ENCODE measurements at places on chromosomes 7 and 10.

GRCh38 chr7:114830952-114831351, 90.9 kb upstream of the MDFIC start:
- no peak for DNase-seq

DNA sequence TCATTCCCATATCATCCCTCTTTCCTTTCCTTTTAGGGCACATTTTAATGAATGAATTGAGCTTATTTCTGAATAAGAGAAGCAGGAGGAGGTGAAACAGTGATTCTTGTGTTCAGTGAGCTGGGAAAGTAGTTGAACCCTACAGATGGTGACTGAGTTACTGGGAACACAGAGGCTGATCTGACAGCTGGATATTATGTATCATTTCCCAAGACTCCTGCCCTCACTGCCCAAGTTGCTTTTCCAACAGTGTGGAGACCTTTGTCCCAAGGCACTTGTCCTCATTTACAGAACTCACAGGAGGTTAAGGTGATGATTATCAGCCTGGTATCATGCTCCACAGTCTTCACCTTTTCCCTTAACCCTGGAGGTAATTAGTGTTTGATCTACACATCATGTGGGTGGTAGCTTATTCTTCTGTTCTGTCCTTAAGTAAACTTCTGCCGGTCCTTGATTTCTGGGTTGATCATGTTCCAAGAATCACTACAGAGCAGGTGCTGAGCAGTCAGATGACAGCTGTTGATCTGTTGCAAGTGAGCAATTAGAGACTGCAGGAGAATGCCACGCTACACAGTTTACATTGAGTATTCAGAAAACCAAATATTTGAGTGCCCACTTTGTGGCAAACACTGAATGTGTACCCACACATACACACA, 2.6 kb downstream of the PRLHR start:
- no peak for DNase-seq

- DNase-seq, result no peak
These were observed 127.2 kb downstream of the PPP1R17 start for GRCh38 chr7:31814187-31814586.

- DNase-seq, result no peak
These were observed 515 bp downstream of the BEND7 start for GRCh38 chr10:13528123-13528874.

GRCh38 chr10:18473424-18474117, 177.8 kb downstream of the NSUN6 start:
- no peak for DNase-seq

GRCh38 chr7:23232966-23233365, 13.6 kb upstream of the GPNMB start:
- no peak for DNase-seq

DNA sequence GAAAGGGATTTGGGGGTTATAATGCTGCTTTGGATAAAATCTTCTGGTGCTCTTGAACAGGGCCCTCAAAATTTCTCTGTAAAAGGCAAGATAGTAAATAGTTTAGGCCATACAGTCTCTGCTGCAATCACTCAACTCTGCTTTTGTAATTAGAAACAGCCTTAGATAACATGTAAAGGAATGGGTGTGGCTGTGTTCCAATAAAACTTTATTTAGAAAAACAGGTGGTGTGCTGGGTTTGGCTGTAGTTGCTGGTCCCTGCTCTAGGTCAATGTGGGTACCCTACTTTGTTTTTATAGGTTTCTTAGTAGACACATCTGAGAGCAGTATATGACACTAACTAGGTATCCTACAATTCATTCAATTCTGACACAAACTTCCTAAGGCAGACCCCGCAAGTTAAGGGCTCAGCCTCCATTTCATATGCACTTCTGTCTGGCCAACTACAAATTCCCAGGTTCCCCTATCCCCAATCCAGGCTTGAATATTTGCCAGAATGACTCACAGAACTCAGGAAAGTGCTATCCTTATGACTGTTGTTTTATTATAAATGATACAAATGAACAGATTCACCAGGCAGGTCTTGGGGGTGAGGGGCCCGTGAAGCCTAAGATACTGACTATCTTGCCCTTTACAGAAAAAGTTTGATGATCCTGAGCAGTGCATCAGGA, 349.9 kb downstream of the RPS24 start:
- no peak for DNase-seq

- DNase-seq, result no peak
These were observed 159.1 kb downstream of the SEC23IP start for GRCh38 chr10:120051671-120052070.

- DNase-seq, result no peak
These were observed 49.0 kb upstream of the VIPR2 start for GRCh38 chr7:159193543-159194090.

GRCh38 chr7:131039355-131039762, 288.3 kb upstream of the MKLN1 start:
- no peak for DNase-seq

GRCh38 chr7:29642494-29643155, 79.0 kb downstream of the PRR15 start:
- DNase-seq, result no peak

- DNase-seq, result no peak
These were observed 25.4 kb downstream of the LCOR start for GRCh38 chr10:96857301-96858012.

DNA sequence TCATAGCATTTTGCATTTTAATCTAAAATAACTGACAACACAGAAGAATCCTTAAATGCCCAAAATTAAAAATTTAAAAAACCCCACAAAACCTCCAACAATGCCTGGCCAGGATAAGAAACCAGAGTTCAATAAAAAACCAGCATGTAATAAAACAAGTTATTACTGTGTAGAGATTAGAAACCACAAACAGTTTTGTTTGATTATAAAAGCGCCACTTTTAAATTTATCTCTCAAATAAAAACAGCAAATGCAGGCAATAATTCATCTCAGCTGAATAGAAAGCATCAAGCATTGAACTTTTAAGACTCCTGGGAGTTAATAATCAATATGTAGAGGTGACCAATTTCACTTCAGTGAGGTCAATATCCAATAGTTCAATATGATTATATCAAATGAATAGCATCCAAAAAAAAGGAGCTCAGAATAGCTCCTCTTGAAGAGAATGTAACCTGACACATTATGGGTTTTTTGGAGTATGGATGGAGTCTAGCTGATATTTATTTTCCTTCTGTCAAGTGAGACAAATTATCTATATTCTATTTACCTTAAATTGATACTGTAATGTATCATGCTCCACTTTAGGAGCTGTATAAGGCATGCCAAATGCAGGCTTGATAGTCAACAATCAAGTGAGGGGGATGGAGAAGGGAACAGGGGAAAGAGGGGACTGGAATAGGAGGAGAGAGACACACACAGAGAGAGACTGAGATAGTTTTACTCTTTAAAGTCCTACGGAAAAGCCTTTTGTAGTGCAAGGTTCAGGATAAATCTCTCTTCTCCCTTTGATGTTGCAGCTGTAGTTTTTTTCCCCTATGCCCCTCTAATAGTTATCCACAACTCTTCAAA, 130.9 kb downstream of the RSU1 start:
- DNase-seq, result no peak

- no peak for DNase-seq
These were observed 9.2 kb upstream of the EPHA1 start for GRCh38 chr7:143417734-143418383.

DNA sequence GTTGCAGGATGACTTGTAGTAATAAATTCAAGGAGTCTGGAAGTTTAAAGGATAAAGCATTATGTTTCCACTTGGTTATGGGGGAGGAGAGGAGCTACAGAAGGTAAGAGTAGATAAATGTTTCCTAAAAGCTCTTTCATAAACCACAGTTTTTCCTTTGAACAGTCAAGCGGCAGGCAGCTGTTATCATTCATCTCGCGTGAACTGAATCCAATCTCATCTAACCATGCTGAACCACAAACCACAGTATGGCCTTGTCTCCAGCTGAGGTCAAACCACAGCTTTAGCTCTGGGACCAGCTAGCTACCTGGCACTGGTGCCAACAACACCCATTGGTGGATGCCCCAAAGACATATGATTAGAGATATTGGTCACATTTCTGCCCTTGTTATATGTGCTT, 63.3 kb downstream of the NOC3L start:
- DNase-seq, result peak; percentile 57

- DNase-seq, result no peak
These were observed 36.9 kb upstream of the VSIR start for GRCh38 chr10:71810048-71810750.

DNA sequence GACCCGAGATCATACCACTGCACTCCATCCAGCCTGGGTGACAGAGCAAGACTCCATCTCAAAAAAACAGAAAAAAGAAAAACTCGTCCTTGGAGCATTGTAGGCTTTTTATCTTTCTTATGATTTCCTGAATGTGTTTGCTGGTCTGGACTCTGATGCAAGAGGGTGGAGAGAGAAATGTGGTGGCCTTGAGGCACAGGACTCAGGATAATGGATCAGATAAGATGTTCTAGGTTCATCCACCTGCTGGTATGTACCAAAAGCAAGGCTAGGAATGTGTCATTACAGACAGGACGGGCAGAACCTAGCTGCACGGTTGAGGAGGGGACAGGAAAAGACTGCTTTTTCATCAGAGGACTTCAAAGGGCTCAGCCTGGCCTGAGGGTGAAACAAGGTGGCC, 33.5 kb downstream of the GCC1 start:
- no peak for DNase-seq

DNA sequence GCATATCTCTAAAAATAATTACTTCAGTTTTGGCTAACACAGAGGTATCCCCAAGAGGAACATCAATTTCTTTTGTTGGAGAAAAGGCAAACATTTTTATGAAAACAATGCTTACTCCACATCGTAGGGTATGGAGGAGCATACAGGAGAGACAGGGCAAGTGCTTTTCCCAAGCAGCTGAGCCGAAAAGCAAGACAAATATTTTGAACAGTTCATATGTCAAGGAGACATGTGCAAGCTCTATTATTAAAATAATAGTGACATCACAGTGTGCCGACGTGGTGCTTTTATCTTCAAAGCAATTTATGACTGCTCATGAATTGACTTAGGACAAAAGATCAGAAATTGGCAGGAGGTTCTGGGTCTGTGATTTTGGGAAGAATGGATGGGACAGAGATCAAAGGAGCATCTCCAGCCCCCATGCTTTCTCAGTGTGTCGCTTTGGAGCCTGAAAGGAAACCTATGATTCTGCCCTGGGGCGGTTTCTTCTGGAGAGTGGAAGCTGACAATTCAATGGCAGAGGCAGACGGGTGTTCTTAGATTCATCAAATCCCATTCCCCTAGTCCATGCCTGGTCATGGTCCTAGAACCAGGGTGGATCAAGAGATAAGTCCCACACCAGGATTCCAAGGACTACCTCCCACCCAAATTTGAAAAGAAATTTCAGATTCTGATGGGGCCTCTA, 97.1 kb downstream of the JCAD start:
- no peak for DNase-seq

- no peak for DNase-seq
These were observed 27.3 kb downstream of the SLC35B4 start for GRCh38 chr7:134289423-134289822.

DNA sequence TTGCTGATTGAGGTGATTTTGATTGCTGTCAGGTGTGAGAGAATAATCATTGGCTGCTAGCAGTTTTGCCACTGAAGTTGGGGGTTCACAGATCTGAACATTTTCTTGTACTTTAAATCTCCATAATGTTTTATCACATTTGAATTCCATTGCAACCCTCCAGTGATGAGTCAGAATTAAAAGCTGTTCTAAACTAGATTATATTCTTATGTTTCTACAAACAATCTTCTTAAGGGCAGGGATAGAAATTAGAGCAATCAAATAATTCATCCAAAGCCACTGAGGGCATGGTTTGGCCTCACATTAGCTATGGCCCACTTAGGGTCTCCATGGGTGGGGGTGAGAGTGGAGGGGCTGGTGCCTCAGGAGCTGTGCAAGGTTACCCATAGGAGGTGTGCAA, 53.0 kb upstream of the RPA3 start:
- no peak for DNase-seq

DNA sequence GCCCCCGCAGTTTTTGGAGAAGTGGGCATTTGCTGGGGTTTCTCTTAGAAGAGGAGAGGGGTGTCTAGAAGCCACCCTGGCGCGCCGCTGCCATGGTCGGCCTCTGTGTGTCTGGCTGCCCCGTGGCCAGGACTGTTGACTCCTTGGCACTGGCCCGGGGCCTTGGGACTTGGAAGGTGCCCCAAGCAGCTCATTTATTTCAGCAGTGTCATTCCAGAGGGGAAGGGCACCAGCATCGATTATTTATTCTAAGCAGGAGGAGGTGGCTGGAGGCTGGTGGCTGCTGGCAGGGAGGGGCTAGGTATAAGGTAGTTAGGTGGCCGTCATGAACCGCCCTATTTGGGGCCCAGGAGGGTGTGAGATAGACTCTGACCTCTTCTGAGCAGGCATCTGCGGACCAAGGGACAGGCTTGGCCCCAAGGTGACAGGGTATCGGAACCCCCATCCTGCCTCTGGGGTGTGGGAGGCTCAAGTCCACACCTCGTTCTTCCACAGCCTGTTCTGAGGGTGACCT, 1.6 kb downstream of the GTF2IRD1 start:
- no peak for DNase-seq

- DNase-seq, result no peak
These were observed 15.8 kb downstream of the TSPAN12 start for GRCh38 chr7:120842121-120842621.

DNA sequence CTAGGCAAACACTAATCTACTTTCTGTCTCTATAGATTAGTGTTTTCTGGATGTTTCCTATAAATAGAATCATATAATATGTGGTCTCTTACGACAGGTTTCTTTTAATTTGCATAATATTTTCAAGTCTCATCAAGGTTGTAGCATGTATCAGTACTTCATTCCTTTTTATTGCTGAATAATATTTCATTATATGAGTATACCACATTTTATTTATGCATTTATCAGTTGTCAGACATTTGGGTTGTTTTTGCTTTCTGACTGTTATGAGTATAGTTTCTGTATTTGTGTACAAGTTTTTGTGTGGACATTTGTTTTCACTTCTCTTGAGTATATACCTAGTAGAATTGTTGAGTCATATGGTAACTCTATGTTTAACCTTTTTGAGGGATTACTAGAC, 48.2 kb downstream of the SHOC2 start:
- no peak for DNase-seq

DNA sequence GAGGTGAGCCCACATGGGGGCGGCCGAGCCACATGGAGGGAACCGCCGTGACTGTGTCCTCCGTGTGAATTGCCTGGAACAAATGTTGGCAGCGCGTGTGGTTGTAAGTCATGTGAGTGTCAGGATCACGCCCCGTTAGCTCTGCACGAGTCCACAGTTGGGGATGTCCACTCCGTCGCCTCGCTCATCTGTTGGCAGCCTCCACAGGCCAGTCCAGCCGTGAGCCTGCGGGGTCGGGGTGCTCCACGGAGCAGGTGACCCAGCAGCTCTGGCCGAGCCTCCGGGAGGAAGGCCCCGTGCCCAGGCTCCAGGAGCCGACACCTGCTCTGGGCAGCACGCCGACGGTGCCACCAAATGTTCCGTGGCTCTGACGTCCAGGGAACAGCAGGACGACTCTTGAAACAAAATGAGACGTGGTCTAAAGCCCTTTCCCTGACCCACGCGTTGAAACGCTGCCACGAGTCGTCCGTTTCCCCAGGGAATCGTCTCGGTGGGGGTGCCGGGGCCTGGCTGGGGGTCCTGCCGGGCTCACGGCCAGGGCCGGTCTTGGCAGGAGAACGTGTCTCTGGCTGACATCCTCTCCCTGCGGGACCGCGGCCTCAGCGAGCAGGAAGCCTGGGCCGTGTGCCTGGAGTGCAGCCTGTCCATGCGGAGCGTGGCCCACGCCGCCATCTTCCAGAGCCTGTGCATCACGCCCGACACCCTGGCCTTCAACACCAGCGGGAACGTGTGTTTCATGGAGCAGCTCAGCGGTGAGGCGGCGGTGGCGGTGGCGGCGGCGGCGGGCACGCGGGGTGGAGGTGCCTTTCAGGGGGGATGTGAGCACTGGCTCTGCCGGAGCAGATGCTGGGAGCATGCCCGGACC, 7.0 kb downstream of the KNDC1 start:
- DNase-seq, result no peak

All from HL-60 (cell line).